ENCODE measurements at places on chromosomes 4 and X.

DNA sequence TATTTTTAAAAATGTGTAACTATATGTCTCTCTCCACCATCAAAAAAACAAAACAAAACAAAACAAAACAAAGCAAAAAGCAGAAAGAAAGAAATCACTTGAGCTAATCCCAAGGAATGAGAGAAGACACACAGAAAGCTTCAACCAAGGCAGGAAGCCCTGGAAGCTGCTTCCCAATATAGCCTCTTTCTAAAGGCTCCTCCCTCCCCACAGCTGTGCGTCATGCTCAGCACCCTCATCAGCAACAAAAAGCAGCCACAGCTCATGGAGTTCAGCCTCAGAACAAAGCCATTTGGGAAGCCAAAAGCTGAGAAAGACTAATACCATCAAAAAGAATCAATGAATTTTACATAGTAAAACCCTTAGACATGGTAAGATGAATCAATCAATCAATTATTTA lies 501.6 kb upstream of the SMIM31 start:
- no peak for DNase-seq

- no peak for DNase-seq
Measured at GRCh38 chr4:16952462-16952871, 54.0 kb upstream of the LDB2 start.

- DNase-seq, result no peak
Measured at GRCh38 chr4:24765376-24765988, 29.9 kb upstream of the SOD3 start.

GRCh38 chr4:19239565-19239964 lies 1012.1 kb upstream of the SLIT2 start:
- no peak for DNase-seq

DNA sequence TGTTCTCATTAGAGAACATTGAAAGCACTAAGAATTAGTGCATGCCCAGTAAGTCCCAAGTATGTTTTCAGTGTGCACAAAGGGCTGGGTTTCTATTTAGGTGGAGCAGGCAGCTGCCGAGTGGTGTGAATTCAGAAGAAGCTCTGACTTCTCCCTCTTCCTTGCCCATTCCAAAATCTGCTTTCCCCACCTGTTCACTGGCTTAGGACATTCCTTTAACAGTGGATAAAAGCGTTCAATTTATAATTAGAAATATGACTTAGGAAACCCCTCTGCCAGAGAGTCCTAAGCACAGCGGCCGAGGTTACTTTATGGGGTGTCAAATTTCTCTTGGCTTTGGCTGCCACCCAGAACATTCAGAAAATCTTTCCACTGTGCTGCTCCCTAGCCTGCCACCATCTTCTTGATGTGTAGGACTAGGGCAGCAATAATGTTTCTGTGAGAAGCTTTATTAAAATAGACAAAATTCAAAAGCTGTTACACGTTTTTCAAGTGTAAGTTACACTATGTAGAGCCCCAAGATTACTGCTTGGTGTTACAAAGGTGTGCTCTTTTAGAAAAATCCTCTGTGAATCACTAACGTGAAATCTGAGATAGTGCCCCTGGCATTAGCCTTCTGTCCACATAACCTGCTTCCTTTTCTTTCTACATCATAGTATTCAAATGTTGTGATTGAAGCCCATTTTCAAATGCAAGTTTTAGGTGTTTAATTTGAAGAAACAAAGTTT lies 191.6 kb upstream of the ANKRD50 start:
- no peak for DNase-seq

DNA sequence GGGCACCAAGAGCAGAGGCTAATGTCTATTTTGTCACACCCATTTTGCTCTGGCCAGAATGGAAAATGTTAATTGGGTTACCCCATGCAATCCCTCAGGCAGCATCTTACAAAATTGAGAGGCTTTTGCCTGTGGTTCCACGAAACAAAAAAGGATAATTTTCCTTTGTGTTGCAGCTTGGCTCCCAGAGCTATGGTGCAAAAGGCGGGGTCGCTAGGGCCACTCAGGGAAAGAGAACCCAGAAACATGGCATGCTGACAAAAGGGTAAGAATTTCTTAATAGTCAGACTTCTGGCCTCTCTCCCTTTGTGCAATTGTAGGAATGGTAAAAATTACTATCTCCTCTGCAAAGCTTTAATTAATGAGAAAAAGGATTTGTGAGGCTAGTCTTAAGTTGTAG lies 119.6 kb upstream of the BANK1 start:
- DNase-seq, result no peak

- peak; percentile 93 for DNase-seq
Measured at GRCh38 chrX:7927259-7928167, at the start of gene PNPLA4. PNPLA4 (minus strand) TSS chrX:7927413; CDS start chrX:7926119, 1,294 bp downstream.

DNA sequence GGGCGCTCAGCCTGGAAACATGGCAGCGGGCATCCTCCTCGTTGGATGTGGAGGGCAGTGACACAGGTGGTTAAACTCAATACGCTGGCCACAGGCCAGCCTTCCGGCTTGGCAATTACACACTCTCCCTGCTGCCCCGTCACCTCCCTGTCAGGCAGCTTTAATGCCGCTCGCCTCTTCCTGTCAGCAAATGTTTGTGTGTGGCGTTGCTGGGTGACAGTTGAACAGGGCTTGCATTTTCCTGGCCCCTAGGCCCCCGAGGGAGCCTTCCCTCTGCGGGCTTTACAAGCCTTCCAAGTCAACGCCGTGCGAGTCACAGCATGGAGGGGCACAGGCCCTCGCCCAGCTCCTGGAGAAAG lies 620.0 kb downstream of the BCOR start:
- DNase-seq, result peak; percentile 59

- no peak for DNase-seq
Measured at GRCh38 chr4:48913346-48913745, 6.8 kb upstream of the OCIAD2 start.

DNA sequence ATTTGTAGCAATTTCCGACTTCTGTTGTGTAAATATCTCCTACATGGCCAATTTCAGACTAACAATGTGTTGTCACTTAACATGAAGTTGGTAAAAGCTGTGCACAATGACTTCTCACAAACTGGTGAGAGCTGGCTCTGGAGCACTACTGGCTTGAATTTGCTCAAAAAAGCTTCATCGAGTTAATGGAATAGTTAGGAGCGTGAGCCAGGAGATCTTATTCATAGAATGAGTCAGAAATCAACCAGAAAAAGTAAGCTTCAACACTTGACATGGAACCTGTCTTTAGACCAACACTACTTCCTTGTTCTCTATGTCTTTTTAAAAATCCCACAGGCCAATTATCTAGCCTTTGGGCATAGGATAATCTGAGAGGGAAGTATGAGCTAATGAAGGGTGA lies 7.9 kb upstream of the CHRDL1 start:
- DNase-seq, result no peak

DNA sequence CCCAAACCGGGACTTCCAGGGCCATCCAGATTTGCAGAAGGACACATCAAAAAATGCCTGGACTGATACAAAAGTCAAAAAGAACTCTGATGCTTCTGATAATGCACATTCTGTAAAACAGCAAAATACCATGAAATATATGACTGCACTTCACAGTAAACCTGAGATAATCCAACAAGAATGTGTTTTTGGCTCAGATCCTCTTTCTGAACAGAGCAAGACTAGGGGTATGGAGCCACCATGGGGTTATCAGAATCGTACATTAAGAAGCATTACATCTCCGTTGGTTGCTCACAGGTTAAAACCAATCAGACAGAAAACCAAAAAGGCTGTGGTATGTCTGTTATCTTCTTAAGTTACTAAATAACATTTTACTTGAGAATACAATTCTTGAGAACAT lies 9.2 kb downstream of the PLK4 start:
- no peak for DNase-seq

GRCh38 chrX:2710041-2710840 lies 19.1 kb downstream of the CD99 start:
- no peak for DNase-seq

DNA sequence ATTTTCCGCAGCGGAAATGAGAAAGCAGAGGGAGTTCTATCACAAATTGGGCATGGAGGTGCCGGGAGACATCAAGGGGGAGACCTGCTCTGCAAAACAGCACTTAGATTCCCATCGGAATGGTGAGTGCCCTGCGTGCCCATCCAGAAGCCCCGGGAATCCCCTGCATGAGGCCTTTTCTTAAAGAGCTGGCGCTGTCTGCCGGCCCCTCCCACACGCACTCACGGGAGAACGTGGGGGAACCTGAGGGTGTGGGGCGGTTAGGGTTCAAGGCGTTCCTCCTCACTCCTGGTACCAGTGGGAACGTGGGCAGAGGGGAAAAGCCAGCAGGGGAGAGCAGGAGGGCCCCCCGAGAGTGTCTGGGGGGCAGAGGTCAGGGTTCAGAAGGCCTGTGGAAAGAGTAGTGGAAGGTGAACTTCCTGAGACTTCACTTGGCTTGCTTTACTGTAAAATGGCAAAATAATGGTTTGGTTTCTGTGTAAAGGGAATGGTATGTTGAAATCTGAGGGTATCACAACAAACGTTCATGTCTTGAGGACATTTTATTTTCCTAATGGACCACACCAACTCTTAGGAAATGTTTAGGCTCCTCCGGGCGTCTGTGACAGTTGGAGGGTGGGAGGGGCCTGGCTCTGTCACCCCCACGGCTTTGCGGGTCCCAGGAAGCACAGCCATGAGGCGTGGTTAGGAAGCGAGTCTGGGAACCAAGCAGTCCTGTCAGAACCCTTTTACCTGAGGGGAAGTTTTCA lies 38.0 kb downstream of the PCGF3 start:
- no peak for DNase-seq

GRCh38 chr4:154455111-154455510 lies 36.5 kb downstream of the DCHS2 start:
- DNase-seq, result no peak

GRCh38 chrX:118807151-118808017 lies 16.2 kb upstream of the ZCCHC12 start:
- DNase-seq, result no peak

- DNase-seq, result no peak
Measured at GRCh38 chrX:22135171-22135711, 103.1 kb downstream of the PHEX start.

GRCh38 chr4:139596034-139596683 lies 40.1 kb upstream of the SETD7 start:
- no peak for DNase-seq

DNA sequence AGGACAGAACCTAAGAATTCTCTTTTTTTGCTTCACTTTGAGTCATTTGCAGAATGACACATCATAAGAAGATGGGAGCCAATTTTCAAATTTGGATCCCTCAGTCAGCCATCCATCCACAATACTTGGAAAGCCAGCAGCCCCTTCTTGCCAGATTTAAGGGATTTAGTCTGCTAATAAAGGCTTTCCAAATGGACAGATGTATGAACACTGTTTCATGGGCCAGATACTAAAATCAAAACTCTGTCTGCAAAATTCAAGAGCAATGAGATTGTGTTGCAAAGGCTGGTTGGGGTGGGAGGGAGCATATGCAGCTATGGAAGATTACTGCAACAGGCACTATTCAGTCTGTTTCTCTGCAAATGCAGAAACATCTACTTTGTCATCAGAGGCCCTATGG lies 37.7 kb upstream of the KCNIP4 start:
- DNase-seq, result no peak

DNA sequence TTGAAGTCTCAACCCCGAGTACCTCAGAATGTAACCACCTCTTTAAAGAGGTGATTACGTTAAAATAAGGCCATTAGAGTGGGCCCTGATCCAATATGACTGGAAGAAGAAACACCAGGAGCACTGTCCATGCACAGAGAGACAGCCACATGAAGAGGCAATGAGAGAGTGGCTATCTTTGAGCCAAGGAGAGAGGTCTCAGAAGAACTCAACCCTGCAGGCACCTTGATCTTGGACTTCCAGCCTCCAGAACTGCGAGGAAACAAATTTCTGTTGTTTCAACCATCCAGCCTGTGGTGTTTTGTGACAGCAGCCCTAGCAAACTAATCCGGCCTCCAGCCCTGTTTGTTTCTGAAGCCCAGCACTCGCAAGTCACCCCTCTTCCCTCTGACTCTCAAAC lies 46.3 kb upstream of the ADGRG2 start:
- DNase-seq, result no peak

GRCh38 chrX:47030339-47030738 lies 47.9 kb upstream of the RGN start:
- DNase-seq, result no peak

GRCh38 chr4:41327770-41328169 lies 71.0 kb downstream of the UCHL1 start:
- DNase-seq, result no peak

- no peak for DNase-seq
Measured at GRCh38 chr4:156633847-156634246, 337.8 kb downstream of the PDGFC start.

DNA sequence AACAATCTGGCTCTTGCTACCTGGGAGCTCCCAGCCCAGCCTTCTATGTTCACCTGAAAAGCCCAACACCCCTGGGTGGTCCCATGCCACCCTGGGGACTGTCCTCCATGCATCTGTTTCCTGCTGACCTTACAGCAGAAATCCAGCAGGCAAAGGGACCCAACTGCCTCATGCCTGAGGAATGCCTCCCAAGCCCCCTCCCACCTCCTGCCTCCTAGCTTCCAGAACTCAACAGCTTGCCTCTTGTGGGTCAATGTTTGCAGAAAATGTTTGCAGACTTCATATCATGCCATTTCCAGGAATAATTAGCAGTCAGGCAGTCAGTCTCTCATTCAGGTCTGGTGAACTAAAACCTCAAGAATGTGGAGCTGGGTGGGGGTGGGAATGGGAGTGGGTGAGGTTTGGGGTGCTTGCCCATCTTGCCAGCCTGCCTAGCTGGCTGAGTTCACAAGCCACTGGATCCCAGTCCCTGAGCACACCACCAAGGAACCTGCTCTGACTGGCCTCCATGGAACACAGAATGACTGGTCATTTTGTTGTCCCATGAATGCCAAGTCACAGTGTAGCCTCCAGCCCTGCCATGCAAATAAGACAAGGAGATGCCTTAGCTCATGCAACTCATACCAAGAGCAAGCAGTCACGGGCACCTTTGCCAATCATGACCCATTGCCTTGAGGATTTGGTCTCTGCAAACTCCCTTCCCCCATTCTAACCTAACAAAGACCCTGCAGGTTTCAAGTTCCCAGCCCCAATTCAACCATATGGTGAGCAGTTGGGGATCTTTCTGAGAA lies 12.1 kb upstream of the PLAC1 start:
- peak; percentile 47 for DNase-seq

DNA sequence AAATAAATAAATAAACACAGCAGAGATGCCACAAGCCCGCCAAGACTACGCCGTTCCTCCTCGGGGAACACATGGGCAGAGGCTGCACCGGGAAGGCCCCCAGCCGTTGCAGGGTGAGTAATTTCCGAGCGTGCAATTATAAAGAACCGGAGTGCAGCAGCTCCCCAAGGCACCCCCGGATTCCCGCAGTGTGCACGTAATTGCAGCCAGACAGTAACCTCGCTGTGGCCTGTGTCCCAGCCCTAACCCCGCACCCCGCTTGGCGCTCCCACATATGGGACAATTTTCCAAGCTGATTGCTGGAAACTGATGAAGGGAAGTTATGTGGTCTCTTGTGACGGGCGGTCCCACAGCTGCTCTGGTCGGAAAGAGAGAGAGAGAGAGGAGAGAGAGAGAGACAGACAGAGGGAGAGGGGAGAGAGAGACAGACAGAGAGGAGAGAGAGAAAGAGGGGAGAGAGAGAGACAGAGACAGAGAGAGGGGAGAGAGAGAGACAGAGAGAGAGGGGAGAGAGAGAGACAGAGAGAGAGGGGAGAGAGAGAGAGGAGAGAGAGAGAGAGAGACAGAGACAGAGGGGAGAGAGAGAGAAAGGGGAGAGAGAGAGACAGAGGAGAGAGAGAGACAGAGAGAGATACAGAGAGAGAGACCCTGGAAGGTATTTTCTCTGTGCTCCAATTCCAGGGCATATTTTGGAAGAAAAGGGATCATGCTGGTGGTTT lies 275.4 kb downstream of the SHOX start:
- peak; percentile 74 for DNase-seq

- DNase-seq, result no peak
Measured at GRCh38 chr4:28385801-28386200, 1525.2 kb downstream of the STIM2 start.

- DNase-seq, result no peak
Measured at GRCh38 chr4:145308598-145308997, 128.2 kb upstream of the OTUD4 start.

All from aorta (tissue), 5 donors.